ENCODE measurements at places on chromosomes 7 and 10.

- no peak for DNase-seq
Observed at GRCh38 chr10:1182280-1183032, 126.3 kb downstream of the WDR37 start.

DNA sequence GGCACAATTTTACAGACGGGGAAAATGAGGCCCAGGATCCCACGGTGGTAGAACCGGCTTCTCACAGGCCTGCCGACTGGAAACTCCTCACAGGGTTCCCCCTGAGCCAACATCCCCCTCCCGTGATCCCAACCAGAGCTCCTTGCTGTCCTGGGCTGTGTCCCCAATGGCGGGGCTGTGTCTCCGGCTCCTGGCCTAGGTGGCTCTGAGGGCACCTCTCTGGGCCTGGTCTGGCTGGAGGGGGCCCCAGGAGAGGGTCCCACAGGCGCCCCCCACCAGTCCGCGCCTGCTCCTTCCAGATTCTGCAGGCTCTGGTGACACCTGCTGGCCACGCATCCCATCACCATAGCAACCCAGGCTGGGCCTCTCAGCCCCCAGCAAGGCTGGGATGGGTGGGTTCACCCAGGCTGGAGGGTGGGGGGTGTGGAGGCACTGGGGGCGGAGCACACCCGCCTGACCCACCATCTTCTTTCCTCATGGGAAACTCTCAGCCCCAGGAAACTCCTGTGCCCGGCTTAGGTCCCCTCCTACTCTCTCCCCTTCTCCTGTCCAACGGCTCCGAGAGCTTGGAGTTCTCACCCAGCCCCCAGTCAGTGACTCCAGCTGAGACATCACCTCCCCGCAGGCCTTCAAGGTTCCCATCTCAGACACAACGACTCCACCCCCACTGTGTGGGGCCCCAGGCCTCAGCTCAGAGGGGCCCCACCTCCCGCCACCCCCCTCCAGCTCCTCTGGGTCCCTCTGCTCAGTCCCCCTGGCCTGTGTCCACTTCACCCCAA, 27.1 kb upstream of the TNRC18 start:
- DNase-seq, result no peak

GRCh38 chr10:131620314-131620713, 280.5 kb upstream of the PPP2R2D start:
- DNase-seq, result no peak

GRCh38 chr10:114352653-114353298, 51.5 kb downstream of the AFAP1L2 start:
- DNase-seq, result no peak

GRCh38 chr7:50656141-50656895, 91.1 kb upstream of the DDC start:
- DNase-seq, result no peak

DNA sequence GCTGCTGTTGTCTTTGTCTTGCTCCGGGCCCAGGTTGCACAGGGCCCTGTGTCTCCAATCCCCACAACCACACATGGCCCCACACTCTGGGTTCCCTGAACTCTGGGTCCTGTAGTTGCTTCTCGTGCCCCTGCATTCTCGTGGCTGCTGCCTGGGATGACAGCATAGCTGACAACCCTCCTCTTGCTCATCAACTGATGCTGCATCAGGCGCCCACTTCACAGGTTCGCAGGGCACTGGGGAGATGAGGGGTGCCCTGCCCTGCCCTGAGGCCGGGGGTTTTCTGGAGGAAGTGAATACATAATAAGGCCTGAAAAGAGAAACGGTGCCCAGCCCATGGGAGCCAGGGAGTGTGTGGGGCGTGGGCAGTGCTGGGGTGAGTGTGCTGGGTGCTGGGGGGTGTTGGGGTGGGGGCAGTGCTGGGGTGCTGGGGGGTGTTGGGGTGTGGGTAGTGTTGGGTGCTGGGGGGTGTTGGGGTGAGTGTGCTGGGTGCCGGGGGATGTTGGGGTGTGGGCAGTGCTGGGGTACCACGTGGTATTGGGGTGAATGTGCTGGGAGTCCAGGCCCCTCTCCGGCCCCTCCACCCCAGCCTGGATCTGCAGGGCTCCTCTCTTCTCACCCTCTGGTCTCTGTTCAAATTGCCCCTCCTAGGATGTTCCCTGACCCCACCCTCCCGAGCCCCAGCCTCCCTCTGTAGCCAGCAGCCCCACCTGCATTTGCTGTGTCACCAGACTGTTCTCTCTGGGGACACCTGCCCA, 2.0 kb upstream of the MTG1 start:
- no peak for DNase-seq

DNA sequence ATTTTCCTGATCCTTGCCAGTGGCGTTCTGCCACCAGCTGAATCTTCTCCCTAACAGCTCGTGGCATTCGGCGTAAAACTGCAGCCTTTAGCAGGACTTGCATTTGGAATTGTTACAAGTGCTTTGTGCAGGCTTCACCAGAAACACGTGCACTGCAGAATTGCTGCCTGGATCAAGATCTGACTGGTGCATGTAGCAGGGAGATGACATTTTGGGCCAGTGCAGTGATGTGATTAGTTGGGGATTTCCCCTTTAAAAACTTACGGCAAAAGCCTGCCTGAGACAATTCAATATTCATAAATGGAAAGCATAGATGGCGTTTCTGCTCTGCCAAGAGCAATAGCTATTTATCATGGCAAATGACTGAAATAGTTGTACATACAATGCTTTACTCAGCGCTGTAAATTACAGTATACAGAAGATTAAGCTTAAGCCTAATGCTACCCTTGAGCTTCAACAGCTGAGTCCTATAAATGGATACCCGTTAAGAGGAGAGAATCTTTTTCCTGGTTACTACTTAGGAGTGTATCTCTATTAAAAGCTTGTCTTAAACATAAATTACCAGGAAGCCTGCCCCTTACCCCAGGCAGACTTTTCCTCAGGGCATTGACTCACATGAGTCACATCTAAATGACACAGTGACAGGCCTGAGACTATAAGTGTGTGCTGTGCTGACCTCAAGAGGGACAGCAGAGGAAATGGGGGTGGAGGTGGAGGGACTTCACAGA, 106.3 kb downstream of the ATXN7L1 start:
- DNase-seq, result no peak

Measured in stimulated activated CD4-positive, alpha-beta T cell treated with anti-CD3 and anti-CD28 coated beads, Interleukin-15, amount 100 ng/mL, for 48 hours (primary cell).